ENCODE measurements at places on chromosomes 11 and 22.
A peak's percentile ranks its signal among the peaks of the same experiment; 100 is the strongest.

DNA sequence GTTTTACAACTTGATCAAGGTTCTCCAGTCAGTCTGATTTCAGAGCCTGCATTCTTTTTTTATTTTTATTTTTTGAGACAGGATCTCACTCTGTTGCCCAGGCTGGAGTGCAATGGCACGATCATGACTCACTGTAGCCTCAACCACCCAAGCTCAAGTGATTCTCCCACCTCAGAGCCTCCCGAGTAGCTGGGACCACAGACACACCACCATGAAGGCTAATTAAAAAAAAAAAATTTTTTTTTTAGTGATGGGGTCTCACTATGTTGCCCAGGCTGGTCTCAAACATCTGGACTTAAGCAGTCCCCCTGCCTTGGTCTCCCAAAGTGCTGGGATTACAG lies 117.2 kb upstream of the NAV2 start:
- DNase-seq: no peak

- DNase-seq: no peak
Measured at GRCh38 chr22:49086606-49087157, 741.0 kb downstream of the BRD1 start.

GRCh38 chr11:2091786-2092463 lies 47.3 kb downstream of the IGF2 start:
- no peak for DNase-seq

GRCh38 chr22:50730013-50730891 lies 7.8 kb upstream of the ACR start:
- no peak for DNase-seq

GRCh38 chr22:30206944-30207343 lies 39.6 kb downstream of the LIF start:
- DNase-seq: no peak

DNA sequence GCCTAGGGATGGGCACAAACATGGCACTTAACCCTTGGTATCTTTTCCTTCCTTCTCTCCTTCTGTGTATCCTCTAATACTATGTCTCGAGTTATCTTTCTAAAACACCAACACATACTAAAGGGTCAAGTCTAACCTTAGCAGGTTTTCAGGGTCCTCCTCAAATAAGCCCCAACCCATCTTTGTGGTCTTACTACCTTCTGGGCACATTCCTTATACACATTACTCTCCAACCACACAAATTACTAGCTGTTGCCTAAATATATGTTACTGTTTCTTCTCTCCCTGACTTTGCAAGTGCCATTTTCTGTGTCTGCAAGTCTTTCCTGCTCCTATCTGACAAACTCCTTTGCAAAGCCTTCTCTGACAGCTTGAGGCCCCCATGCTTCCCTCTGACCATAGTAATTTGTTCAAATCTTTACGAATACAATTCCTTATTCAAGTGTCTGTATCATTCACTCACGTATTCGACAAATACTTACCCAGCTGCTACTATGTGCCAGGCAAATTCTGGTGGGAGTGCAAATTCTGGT lies 15.8 kb upstream of the NUP160 start:
- no peak for DNase-seq

GRCh38 chr11:13338427-13339069 lies 61.0 kb downstream of the BMAL1 start:
- DNase-seq: peak; percentile 18

DNA sequence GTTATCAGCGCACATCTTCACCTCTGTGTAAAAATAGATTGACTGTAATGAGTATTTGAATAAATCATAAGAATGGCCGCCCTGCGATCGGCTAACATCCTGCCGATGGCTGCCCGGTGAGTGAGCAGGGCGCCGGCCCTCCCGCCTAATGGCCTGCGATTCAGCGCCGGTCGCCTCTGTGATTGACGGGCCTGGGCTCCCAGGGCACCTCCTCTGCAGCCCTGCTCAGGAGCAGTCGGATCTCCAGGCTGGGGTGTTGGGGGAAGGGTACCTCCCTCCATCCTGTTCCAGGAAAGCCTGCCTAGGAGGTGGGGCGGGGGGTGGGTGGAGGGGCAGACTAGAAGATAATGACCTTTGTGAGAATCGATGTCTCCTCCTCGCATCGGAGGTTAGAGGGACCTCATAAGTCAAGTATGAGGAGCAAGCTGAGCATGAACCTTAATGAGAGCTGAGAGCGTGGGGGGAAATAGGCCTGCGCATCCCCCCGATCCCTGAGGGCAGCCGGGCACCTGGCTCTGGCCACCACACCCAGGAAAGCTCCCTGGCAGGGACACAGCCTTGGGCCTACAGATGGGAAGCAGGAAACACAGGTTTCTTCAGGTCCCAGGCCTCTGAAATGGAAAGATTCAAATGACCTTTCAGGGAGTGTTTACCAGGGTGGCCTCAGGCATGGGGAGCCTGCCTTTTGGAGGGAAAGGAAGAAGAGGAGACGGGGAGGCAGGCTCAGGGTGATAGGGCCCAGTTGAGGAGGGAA lies 71.7 kb downstream of the PKNOX2 start:
- no peak for DNase-seq

- DNase-seq: no peak
Measured at GRCh38 chr11:69303427-69303826, 9.5 kb downstream of the MYEOV start.

DNA sequence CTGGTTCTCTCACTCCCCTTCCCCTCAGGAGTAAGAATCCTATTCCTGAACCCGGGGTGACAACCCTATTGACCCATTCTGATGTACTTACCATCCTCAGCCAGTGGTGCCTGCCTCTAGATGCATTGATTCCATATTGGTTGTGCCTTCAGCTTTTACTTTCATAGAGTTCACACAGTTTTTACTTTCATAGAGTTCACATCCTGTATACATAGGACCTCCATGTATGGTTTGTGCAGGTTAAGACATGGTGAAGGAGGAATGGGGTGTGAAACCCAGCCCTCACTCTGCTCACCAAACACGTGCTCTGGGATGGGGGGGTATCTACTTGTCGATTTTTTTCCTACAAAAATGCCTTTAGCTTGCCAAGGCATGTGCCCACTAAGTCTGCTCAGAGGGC lies 105.6 kb upstream of the TBCEL start:
- no peak for DNase-seq

GRCh38 chr22:48477031-48477721 lies 1350.5 kb downstream of the BRD1 start:
- DNase-seq: no peak

- no peak for DNase-seq
Measured at GRCh38 chr22:49259839-49260615, 567.6 kb downstream of the BRD1 start.

- DNase-seq: no peak
Measured at GRCh38 chr11:9473408-9473807, 12.6 kb downstream of the ZNF143 start.

DNA sequence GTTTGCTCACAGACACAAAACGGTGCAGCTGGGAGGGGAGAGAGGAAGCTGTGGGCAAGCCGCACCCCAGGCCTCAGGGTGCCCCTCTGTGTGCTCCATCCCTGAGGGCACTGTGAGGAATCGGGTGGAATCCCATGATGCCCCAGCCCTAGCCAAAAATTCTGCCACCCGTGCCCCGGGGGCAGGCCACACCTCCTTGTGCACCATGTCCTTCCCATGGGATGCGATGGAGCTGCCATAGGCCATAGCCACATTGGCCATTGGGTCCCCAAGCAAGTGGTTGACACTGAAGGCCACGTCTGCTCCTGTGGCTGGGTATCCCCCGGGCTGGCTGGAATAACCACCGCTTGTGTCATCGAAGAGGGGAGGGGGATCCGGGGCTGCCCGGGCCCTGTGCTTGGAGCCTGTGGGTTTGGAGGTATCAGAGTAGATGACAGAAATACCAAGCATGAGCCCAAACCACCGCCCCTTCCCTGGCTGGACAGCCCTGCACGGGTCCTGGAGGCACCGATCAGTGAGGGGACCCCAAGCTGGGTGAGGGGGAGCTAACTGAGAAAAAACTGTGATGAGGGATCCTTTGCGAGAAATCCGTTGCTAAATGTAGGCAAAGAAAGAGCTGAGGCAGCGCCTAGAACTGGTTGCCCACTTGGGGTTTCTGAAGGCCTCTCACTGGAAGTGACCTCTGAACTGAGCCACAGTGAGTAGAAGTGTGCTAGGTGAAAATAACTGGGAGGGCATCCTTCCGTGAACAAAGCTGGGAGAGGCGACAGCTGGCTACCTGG lies 863 bp downstream of the YIF1A start:
- no peak for DNase-seq

- no peak for DNase-seq
Measured at GRCh38 chr11:100855466-100856067, 168.5 kb downstream of the ARHGAP42 start.

DNA sequence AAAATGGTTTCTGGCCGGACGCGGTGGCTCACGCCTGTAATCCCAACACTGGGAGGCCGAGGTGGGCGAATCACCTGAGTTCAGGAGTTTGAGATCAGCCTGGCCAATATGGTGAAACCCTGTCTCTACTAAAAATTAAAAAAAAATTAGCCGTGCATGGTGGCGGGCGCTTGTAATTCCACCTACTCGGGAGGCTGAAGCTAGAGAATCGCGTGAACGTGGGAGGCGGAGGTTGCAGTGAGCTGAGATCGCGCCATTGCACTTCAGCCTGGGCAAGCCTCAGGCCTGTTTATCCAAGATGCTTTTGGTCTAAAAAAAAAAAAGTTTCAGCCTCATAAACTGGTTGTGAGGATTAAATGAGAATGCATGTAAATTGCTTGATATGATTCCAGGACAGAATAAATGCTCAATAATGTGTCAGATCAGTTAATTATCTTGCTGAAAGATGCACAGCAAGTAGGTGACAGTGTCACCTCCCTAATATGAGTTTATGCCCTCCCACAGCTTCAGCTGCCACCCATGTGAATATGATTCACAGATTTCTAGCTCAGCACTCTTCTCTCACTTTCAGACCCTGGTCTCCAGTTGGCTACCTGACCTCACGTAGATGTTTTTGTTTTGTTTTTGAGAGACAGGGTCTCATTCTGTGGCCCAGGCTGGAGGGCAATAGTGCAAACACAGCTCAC lies 1.1 kb upstream of the ALG8 start:
- DNase-seq: peak; percentile 10

- no peak for DNase-seq
Measured at GRCh38 chr22:42993651-42994275, 21.2 kb downstream of the PACSIN2 start.

GRCh38 chr11:134312807-134313206 lies 19.0 kb upstream of the GLB1L2 start:
- DNase-seq: no peak

- no peak for DNase-seq
Measured at GRCh38 chr11:129056916-129057315, 114.2 kb upstream of the TP53AIP1 start.

DNA sequence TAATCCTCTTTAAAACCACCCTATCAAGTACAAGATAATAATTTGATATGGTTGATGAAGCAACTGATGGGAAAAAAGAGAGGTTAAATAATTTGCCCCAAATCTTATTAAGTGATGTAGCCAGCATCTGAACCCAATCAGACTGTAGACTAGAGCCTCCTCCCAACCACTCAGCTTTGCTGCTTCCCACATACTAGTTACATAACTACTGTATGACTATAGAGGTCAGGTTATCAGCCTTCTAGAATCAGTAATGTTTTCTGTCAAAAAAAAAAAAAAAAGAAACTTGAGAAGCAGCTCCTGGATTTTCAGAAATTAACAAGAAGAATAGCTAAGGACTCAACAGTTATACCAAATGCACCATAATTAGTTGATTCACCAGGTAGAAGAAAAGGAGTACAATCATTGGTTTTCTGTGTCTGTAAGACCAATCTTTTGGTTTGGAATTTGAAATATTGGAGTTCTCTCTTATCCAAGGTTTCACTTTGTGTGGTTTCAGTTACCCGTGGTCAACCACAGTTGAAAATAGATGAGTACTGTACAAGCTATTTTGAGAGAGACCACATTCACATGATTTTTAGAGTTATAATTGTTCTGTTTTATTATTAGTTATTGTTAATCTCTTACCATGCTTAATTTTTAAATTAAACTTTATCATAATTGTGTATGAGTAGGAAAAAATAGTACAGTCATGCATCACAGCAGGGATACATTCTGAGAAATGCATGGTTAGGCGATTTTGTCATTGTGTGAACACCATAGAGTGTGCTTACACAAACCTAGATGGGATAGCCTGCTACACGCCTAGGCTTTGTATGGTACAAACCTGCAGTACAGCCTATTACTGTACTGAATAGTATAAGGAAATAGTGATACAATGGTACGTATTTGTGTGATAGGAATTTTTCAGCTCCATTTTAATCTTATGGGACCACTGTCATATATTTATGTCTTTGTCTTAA lies 72.2 kb downstream of the PDHX start:
- no peak for DNase-seq

DNA sequence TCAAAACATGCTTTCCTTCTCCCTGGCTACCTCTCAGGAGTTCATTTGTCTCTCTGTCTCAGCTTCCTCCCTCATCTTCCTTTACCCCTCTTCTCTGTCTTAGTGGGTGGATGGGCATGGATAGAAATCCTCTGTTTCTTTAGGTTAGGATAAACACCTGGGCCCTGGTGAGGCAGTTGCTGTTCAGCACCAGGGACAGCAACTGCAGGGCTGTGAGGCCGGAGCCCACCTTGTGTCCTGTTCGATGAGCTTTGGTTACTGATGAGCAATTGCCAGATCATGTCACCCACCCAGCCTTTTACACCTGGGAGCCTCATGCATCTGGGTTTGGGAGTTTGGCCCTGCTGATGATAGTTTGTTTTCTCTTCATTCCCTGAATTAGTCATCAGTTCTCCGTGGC lies 6.1 kb upstream of the CRYBB3 start:
- DNase-seq: no peak

- DNase-seq: no peak
Measured at GRCh38 chr11:2572491-2573239, 127.1 kb downstream of the KCNQ1OT1 start.

DNA sequence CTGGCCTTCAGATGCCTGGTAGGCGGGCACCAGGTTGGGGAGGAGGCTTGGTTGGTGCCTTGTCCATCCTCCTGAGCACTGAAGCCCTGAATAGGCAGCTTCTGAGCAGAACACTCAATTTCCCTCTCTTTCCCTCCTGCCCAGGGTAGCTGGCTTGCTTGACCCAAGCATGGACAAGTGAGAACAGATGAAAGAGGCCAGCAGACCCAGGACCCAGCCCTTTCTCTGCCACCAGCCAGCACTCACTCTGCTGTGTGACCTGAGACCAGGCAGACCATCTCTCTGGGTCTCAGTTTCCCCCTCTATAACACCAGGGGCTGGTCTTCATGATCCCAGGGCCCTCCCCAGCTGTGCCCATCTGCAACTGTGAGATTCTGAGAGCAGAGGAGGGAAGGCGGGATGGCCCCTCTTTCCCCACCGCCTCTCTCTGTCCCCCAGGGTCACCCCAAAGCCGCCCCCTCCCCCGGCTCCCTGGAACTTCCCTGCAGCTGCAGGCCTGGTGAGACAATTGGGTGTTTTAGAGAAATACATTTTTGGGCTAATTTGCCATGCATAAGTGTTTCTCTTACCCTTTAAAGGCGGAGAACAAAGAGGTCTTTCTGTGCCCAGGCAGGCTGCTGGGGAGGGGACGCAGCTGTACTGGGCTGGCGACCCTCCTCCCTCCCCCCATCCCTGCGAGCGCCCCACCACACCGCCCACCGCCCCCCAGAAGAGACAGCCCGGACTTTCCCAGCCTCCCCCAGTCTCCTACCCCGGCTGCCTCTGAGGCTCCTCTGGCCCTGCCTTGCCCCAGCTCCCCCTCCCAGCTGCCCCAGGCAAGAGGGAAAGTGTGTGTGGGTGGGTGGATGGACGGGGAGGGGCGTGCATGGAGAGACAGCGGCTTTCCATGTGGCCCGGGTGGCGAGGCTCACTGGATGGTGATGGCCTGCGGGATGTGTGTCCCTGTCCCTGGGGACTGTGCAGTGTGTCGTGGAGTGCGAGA lies 30.8 kb upstream of the PICK1 start:
- no peak for DNase-seq

Measured in stimulated activated CD4-positive, alpha-beta T cell treated with anti-CD3 and anti-CD28 coated beads, Interleukin-4, amount 100 ng/mL, for 24 hours (primary cell).